Neural progenitor cell (in vitro differentiated cells): ENCODE measurements at places on chromosomes 1 and 21.
A peak's percentile ranks its signal among the peaks of the same experiment; 100 is the strongest.

- no peak for DNase-seq
These were observed 30.3 kb upstream of the RGS16 start for GRCh38 chr1:182634306-182635072.

- DNase-seq = no peak
These were observed 16.2 kb upstream of the C2CD2 start for GRCh38 chr21:41970106-41970391.

DNA sequence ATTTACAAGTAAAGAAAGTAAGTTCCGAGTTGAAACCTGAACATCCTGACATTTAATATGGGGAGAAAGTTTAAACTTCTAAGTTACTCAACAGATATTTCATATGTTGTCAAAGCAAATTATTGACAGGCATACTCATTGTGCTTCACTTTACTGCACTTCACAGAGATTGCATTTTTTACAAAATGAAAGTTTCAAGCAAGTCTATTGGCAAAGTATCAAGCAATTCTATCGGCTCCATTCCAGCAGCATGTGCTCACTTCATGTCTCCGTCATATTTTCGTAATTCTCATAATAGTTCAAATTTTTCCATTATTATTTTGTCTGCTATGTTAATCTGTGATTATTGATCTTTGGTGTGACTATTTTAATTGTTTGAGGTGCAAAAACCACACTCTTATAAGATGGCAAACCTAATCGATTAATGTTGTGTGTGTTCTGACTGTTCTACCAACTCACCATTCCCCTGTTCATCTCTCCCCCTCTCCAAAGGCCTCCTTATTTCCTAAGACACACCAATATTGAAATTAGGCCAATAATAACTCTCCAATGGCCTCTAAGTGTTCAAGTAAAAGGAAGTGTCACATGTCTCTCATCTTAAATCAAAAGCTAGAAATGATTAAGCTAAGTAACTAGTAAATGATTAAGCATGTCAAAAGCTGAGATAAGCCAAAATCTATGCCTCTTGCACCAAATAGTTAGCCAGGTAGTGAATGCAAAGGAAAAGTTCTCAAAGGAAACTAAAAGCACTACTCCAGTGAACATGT is 68.2 kb upstream of the BCL9 start:
- no peak for DNase-seq

- DNase-seq = no peak
These were observed 19.8 kb upstream of the UCK2 start for GRCh38 chr1:165807613-165808012.

DNA sequence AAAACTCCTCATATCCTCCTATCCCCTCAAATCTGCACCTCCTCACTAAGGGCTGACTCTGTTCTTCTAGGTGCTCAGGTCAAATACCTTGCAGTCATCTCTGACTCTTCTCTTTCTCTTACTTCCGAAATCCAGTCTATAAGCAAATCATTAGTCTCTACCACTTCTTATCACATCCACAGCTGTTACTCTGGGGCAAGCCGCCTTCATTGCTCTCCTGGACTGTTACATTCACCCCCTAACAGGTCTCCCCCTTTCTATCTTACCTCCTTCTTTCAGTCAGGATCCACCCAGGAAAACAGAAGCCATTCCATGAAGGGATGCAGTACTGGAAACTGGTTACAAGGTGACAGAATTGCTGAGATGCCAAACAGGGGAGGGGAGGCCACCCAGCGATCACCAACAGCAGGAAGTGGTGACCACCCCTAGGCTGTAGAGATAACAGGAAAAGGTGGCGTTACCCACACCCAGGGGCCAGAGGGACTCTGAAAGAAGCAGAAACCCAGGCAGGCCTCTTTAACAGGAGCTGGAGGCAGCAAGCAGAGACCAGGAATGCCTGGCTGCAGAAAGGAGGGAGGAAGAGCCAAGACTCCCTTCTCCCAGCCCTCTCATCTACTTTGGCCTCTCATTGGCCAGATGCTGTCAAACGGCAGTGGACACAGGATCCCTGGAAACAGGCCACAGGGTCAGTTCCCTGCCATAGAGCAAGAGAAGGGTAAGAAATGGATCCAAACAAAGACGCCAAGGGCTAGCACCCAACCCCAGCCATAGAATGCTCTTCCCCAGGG is 55.5 kb upstream of the FOXO6 start:
- peak; percentile 72 for DNase-seq

- DNase-seq = no peak
These were observed 140.2 kb upstream of the RUNX1 start for GRCh38 chr21:35189077-35189863.

DNA sequence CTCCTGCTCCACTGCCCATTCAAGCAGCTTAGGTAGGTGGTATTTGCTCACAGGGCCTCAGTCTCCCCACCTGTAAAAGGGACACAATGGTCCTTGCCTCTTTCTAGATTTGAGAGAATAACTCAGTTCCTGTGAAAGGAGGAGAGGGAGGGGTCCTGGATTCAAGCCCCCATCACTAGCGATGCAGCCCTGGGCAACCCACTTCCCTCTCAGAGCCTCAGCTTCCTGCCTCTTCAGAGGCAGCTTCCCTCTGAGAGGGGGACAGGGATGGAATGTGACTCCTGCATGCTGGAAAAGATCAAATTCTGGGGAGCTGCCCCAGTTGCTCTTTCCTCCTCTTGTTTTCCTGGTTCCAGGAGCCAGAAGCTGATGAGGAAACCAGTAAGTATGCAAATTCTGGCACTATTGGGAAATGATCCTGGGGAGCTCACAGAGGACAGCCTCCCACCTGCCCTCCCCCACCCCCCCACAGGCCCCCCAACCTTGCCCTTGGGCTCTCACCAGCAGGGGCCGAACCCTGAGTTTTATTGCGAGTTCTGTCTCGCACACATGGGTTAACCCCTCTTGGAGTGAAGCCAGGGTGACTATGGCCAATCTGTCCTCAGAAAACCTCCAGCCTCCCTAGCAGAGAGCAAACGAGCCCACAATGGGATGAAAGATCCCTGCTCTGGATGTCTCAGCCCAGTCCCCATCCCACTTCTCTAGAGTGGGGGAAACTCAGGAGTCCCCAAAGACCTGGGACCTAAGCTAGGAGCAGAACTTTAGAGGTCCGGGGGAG is 11.7 kb downstream of the ZC3H12A start:
- DNase-seq = no peak

GRCh38 chr21:39961251-39961650 is 94.0 kb downstream of the PCP4 start:
- DNase-seq = no peak

GRCh38 chr21:45580181-45580575 is 37.9 kb upstream of the SLC19A1 start:
- no peak for DNase-seq

DNA sequence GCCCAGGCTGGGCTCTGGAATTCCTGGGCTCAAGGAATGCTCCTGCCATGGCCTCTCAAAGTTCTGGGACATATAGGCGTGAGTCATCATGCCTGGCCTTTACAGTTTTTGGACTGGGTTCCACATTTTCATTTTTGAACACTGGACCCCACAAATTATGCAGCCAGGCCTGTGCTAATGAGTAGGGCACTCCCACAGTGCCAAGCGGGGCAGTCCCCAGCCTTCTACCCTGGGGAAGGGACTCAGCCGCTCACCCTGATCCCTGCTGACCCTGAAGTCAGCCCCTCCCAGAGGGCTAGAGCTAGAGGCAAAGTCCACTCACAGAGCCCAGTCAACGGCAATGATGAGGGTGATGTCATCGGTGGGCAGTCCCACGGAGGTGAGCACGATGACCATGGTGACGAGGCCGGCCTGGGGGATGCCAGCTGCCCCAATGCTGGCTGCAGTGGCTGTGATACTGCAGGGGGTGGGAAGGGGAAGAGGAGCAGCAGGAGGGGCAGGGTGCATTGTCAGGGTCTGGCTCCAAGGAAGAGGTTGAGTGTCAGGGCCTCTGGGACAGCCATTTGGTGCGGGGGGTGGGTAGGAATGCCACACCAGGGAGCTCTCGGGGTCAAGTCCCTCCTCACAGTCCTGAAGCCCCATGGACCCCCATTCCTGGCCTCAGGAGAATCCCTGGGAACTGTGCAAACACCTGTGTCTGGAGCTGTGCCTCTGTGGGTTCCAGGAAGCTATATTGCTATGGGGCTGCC is 27.6 kb downstream of the PODN start:
- no peak for DNase-seq

DNA sequence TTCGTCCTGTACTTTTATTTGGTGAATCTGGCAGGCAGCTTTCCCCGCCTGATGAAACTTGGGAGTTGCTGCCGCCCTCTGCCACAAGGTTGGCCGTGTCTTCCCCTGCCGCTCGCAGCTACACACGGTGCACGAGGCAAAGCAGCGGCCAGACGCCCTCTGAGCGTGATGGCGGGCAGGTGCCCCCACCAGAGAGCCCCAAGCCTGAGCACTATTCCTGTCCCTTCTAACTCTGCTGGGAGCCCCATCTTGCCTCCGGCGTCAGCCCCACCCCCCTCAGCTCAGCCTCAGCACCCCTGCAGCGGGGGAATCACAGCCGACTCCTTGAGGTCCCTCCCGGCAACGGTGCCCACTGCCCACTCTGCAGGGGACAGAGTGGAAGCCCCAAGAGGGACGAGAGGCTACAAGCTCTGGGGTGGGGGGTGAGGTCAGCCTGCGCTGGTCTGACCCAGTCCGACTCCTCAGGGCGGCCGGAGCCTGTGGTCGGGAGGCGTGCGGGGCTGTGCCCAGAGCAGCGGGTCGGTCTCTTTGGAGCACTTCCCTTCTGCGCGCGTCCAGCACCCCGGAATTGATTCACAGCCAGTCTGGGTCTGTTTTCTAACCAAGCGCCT is 41.3 kb downstream of the RIPK4 start:
- peak; percentile 42 for DNase-seq

DNA sequence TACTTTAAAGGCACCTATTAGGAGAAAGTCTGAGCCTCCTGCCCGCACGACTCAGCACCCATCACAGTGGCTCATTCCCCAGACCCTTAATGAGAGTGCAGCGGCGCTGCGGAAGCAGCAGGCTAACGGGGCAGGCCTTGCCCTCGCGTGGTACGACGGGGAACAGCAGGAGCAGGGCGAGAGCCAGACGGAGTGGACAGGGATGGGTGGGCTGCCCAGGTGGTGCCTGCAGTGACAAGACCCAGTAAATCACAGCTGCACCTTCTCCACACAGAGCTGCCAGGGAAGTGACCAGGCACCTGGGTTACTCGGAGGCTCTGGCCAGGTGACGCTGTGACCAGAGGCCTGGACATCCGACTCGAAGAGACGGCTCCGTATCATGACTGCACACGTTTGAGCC is 131.9 kb downstream of the NPHP4 start:
- DNase-seq = no peak

DNA sequence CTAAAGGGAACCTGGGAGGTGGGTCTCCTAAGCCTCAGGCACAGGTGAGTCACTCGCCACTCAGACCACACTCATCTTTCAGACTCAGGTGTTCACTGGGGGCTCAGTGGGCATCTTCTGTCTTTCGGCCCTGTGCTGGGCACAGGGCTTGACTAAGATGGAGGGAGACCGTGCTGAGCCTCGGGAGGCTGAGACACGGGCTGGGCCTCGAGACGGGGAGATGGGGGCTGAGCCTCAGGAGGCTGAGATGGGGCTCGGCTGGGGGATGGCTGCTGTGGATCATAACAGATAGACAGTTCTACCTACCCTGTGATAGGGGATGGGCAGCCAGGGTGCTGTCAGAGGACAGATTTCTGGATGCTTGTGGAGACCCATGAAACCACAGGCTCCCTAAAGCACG is 15.5 kb upstream of the IFNLR1 start:
- no peak for DNase-seq

DNA sequence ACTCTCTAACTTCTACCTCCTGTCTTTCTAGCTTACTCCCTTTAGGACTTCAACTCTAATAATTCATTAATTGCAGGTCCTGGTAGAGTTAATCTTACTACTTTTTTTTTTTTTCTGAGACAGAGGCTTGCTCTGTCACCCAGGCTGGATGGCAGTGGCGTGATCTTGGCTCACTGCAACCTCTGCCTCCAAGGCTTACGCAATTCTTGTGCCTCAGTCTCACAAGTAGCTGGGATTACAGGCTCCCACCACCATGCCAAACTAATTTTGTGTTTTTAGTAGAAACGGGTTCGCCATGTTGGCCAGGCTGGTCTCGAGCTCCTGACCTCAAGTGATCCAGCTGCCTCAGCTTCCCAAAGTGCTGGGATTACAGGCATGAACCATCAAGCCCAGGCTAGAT is 15.7 kb downstream of the BTBD8 start:
- DNase-seq = no peak

DNA sequence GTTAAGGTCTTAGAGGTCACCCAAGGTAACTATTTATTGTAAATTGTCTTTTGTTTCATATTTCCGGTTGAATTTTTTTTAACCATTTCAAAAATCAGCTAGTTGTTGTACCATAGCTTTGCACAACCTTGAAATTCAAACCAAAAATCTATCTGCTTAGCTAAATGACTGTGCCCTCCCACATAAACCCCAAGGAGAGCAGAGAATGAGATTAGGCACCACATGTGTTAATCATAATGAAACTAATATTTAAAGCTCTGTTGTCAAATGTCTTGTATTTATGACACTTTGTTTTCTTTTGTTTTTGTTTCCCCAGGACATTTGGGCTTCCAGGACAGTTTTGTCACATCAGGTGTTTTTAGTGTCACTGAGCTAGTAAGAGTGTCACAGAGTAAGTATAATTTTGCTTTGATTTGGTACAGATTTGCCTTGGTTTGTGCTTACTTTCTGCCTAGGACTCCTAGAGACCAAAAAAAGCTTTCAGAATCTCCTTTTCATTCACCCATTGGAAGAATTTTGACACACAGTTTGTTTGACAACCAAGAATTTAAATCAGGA is 249.9 kb downstream of the NFIA start:
- DNase-seq = no peak

GRCh38 chr1:184633785-184634184 is 120.9 kb downstream of the EDEM3 start:
- no peak for DNase-seq

DNA sequence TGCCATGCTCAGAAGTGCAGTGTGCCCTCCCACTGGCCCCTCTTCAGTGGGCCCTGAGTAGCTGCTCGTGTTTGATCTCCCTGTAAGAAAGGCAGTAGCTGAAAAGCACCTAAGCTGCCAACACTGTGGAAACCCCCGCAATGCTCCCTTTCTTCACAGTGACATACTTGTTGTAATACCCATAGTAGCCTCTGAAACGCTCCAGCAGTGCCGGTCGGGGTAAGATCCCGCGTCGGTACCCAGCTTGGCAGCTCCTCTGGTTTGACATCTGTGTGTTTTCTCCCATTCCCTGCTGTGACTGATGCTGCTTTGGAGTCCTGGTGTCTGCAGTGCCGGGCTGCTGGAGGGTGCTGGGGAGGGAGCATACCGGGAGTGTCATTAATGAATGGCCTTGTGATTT is 3.6 kb downstream of the CHAF1B start:
- peak; percentile 65 for DNase-seq

- peak; percentile 63 for DNase-seq
These were observed 616 bp downstream of the MCOLN3 start for GRCh38 chr1:85047472-85048295.

DNA sequence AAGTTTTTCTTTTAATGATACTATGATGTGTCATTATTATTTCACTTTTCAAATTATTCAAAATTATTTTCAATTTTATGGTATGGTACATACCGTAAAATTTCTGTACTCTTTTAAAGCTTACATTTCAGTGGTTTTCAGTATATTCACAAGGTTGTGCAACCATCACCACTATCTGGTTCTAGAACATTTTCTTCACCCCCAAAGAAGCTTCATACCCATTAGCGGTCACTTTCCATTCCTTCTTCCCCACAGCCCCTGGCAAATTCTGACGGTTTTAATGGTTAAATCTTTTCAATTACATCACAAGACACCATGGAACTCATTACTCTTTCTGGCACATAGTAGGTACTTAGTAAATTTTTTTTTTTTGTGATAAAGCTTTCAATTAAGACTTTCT is 22.8 kb upstream of the ATP5PO start:
- no peak for DNase-seq

- DNase-seq = no peak
These were observed 28.1 kb upstream of the CSF1 start for GRCh38 chr1:109882288-109883245.

GRCh38 chr1:229479660-229480399 is 28.3 kb downstream of the NUP133 start:
- DNase-seq = no peak
